ENCODE measurements at places on chromosomes 2 and 18.

DNA sequence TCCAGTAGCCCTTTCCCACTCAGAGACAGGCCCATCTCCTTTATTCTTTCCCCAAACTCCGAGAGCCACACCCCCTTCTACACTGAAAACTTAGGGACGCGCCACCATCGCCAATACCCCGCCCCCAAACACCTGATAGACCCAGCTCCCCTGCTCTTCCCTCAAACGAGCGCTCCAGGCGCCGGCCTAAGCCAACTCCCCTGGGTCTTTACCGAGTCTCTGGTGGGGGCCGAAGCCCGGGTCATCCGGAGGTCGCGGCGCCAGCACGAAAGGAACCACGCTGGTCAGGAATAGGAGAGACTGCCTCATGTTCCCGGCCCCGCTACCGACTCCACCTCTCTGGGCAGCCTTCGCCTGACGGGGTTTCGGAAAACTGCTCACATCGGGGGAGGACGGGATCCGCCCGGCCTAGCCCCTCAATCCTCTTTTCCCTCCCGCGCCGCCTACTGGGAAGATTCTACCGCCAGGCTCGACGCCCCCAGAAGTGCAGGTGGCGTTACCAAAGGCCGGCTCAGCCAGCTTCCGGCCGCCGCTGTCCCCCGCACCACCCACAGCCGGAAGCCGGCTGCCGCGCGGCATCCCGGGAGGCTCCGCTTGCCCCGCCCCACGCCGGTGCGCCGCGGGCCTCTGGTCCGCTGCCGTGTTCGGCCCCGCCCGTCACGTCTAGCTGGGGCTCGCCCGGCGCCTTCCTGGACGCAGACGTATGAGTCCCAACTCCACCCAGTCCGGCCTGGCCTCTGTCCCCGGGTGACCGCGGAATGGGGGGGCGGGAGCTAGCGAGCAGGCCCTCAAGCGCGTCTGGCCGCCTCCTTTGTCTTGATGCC lies at the start of gene ADAM17:
ADAM17 (minus strand) TSS at position 534 of the 824 bp plus-strand sequence; CDS start at position 309, 225 bp downstream.
- peak; percentile 98 for DNase-seq

GRCh38 chr18:57983965-57984364 lies 60.1 kb upstream of the NEDD4L start:
- no peak for DNase-seq

- peak; percentile 61 for DNase-seq
These were observed 826.3 kb upstream of the CDH2 start for GRCh38 chr18:29003194-29003593.

GRCh38 chr18:35851286-35851970 lies 121.1 kb upstream of the RMP24 start:
- DNase-seq = no peak

DNA sequence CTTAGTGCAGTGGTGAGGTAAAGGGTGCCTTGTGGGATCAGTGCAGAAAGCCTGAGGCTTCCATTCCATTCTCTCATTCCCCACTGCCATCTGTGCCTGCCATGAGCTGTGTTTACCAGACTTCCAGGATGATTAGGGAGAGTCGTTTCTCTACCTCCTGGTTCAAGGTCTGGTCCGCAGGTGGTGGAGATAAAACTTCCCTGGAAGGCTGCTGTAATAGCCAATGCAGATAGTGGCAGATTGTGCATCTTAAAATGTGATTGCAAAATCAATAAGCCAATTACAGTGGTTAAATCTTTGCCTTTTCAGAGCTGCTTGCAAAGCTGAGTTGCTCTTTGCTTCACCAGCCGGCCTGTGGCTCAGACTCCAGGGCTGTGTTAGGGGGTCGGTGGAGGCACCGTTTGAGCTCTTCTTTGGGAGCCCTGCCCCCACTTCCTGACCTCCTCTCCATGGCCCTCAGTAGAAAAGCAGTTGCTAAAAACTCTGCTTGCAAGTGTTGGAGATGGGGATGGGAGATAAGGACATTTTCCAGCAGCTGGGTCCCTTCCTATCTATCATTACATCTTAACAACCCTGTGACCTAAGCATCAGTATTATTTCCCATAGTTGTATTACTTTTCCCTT lies 95.2 kb upstream of the HS6ST1 start:
- DNase-seq = peak; percentile 71

DNA sequence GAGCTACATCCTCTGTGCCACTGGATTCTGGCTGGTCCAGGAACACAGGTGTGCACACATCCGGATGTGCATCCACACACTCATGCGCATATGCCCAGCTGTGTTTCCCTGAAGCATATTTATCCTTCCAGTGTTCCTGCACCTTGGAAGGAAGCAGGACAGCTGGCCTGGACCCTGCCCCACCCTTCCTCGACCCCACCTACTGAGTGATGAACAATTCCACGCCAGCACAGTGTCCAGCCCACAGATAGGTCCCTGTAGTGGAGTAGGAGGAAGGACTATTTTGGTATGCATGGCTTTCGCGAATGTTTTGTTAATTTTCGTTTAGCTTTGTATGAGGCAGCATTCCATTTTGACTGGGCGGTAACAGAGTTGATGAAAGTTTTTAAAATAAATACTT lies 211.5 kb downstream of the AGAP1 start:
- DNase-seq = no peak

GRCh38 chr2:1992280-1992679 lies 248.0 kb upstream of the PXDN start:
- DNase-seq = peak; percentile 9

GRCh38 chr2:230496891-230497290 lies 80.9 kb downstream of the SP100 start:
- no peak for DNase-seq

DNA sequence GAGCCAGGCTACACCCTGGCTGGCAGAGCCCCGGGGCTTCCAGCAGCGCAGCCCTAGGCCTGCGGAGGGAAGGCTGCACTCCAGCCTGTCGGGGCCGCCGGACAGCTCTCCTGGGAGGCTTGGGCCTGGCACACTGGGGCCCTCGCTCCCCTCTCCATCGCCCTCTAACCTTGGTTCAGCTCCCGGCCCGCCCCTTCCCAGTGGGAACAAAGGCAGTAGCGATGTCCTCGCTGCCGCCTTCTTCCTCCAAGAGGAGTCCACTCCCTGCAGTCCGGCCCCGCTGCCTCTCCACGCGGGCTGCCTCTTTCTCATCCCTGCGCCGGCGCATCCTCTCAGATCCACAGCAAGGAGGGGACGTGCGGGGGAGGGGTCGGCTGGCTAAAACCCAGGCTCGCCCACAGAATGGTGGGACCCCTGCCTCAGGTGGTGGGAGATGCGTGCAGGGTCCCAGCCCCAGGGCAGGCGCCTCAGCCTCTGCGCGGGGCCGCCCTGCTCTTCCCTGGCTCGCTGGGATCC lies 138.1 kb downstream of the TWIST2 start:
- peak; percentile 51 for DNase-seq

GRCh38 chr2:17915811-17916518 lies 37.5 kb downstream of the KCNS3 start:
- DNase-seq = no peak

GRCh38 chr18:58712930-58713329 lies 41.7 kb downstream of the MALT1 start:
- DNase-seq = no peak

DNA sequence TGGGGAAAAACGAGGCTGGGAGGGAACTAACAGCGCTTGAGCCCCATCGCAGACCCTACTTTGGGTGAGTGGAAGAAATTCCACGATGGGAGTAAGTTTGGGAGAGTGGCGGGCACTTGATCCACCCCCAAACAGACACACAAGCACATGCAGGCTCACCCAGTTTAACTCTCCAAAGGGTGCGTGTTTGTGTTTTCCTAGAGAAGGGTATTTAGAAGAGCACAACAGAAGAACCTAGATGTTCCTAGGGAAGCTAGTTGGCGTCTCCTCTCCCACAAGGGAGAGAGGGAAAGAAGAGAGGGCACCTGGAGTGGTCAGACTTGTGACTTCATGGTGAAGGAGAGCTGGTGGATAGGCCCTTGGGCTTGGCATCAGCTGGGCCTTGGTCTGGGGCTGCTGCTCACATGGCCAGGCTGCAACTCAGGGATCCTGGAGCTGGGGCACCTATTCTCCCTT lies 3.2 kb downstream of the GATA6 start:
- peak; percentile 41 for DNase-seq

GRCh38 chr18:25832001-25832604 lies 258.3 kb downstream of the SS18 start:
- DNase-seq = peak; percentile 79

- no peak for DNase-seq
These were observed 118.8 kb downstream of the TTC27 start for GRCh38 chr2:32746669-32747068.

GRCh38 chr18:42187611-42188380 lies 232.8 kb downstream of the PIK3C3 start:
- no peak for DNase-seq

- no peak for DNase-seq
These were observed 184.4 kb downstream of the RTP5 start for GRCh38 chr2:242053921-242054320.

DNA sequence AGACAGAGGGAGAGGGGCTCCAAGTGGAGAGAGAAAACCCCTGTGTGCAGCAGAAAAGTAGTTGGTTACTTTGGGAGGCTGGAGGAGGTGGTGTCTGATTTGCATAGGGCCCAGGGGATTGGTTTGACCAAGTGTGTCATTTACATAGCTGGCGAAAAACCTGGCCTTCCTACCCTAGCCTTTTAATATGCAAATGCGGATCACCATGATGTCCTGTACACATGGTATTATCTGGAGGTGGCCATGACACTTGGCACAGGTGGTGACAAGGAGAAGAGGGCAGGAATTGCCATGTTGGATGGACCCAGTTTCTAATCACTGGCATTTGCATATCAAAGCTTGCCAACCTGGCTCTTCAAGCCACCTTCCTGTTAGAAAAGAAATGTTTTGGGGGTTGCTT lies 120.8 kb upstream of the CHAC2 start:
- DNase-seq = no peak

GRCh38 chr2:103293742-103294077 lies 531.9 kb downstream of the TMEM182 start:
- DNase-seq = no peak

GRCh38 chr2:118131771-118132170 lies 43.5 kb downstream of the INSIG2 start:
- DNase-seq = no peak

GRCh38 chr2:162327134-162327769 lies 8.8 kb upstream of the IFIH1 start:
- DNase-seq = no peak

DNA sequence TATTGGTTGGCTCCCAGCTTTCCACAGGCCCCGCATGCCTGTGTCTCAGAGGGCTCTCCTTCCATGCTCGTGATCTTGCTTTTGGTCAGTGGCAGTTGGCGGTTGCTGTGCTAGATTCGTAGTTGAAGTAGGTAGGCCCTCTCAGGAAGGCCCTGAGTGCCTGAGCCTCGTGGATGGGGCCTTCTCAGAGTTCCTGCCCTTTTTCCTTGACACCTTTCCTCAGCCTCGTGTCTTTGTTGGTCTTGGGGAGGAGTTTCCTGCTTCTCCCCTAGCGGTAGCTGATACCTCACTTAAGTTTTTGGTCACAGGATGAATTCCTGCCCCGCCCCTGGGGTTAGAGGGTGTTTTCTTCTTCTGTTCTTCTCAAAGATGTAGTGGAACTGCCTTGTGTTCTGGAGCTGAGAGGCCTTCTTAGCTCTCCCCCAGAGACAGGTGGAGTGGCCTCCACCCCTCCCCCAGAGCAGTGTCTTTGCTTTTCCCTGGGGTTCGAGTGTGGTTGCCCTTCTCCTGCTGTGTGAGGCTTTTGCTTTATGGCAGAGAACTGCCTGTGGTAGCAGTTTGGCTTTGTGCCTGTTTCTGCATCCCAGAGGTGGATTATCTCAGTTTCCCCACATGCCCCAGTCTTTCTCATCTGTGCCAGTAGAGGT lies 94.8 kb downstream of the ZNF407 start:
- no peak for DNase-seq

- DNase-seq = peak; percentile 14
These were observed 124.1 kb upstream of the EML6 start for GRCh38 chr2:54599326-54599710.

- no peak for DNase-seq
These were observed 152.4 kb downstream of the MGAT5 start for GRCh38 chr2:134406311-134406710.

- peak; percentile 67 for DNase-seq
These were observed 47.6 kb downstream of the STK17B start for GRCh38 chr2:196123679-196124373.

DNA sequence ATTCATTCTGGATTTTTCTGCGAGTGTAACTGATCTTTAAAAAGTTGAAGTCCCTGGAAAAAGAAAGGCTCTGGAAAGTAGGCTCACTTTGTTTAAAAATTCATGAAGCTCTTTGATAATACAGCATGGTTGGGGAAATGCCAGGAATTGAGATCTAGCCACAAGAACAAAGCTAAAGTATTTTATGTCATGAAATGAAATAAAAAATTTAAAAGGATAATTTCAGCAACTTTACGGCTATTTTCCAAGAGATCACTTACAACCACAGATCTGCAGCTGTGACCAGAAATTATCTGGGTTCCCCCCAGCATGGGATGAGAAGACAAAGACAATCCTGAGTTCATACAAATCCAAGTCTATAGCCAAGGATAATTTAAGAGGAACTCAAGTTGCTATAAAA lies 25.3 kb upstream of the RFX8 start:
- no peak for DNase-seq

- no peak for DNase-seq
These were observed 80.5 kb upstream of the AFF3 start for GRCh38 chr2:100222844-100223243.

DNA sequence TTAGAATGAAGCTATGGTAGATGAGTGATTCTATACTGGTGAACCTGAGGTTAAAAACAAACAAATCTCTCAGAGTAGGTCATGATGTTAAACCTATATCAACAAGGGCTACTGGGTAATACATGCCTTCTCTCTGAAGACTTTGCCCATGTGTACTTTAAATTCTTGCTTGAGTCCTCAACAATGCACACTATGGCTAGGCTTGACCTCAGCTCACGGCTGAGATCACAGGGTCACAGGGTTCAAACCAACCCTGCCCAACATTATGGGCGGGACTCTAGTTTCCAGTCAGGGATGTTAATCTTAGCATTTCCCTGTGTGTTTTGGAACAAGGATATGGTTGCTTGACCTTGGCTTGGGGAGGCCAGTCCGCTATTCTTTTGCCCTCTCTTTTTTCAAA lies 7.7 kb downstream of the CD28 start:
- no peak for DNase-seq

DNA sequence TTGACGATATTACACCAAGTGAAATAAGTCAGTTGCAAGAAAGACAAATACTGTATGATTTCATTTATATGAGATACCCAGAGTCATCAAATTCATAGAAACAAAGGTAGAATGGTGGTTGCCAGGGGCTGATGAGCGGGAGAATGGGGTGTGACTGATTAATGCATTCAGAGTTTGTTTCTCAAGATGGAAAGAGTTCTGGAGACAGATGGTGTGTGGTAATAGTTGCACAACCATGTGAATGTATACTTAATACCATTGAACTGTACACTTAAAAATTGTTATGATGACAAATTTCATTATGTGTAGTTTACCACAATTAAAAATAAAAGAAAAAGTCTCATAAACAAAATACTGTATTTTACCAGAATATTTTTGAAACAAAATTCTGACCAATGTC lies 117.3 kb downstream of the PIGN start:
- DNase-seq = no peak

- no peak for DNase-seq
These were observed 604.3 kb upstream of the POU3F3 start for GRCh38 chr2:104249629-104250028.
